ENCODE measurements at places on chromosomes 5 and 9.

DNA sequence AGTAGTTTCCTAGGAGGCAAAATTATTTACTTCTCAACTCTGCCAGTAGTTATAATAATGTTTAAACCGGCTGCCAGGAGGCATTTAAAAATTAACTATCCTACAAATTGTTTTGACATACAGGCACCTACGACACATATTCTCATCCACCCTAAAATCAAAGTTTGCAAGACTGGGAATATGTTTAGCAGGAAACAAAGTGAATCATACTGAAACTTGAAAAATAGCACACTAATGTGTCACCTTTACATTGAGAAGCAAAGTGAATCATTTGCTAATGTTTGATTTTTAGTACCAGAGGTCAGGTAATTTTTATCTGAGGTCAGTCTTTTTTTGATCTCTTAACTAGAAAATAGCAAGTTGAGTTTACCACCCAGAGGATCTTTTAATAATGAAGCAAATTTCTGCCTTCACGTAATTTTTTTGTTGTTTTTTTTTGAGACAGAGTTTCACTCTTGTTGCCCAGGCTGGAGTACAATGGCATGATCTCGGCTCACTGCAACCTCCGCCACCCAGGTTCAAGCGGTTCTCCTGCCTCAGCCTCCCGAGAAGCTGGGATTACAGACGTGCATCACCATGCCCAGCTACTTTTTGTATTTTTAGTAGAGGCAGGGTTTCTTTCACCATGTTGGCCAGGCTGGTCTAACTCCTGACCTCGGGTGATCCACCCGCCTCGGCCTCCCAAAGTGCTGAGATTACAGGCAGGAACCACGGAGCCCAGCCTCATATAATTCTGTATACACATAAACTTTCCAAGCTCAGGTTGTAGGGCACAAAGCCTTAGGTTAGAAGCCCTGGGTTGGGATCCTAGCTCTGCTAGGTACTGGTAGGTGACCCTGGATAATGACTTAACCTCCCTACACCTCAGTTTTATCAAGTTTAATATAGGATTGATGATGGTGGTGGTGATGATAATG, 124.3 kb downstream of the UGCG start:
- DNase-seq, result no peak

GRCh38 chr5:96254980-96255691, 177.9 kb downstream of the PCSK1 start:
- DNase-seq, result no peak

- DNase-seq, result no peak
Observed at GRCh38 chr5:40396317-40396716, 283.4 kb upstream of the PTGER4 start.

GRCh38 chr5:61817472-61818326, 485.6 kb downstream of the ZSWIM6 start:
- peak; percentile 92 for DNase-seq

DNA sequence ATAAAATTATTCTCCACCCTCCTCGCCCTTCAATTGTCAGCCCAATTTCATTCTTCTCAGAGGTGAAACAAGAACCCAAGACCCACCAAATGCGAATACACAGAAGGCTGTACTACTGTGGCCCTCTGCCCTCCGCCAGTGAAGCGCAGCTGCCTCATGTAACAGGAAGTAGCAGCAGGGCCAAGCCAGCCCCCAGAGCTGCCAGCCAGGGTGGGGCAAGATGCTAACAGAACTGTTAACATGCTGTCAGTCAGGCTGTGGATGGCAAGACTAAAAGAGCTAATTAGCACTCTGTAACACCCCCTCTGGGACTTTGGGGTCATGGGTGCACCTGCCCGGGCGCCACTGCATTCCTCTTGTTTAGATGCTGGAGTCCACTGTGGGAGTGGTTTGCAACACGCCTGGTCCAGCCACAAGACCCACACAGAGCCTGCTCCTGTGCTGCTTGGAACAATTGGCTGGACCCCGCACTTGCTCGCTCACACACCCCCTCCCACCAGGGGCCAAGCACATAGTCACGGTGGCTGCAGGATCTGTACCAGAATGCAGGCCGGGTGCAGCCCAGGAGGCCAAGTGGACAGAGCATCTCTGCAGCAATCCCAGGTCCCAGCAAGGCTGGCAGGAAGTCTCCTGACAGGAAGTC, 14.5 kb upstream of the HEXB start:
- no peak for DNase-seq

DNA sequence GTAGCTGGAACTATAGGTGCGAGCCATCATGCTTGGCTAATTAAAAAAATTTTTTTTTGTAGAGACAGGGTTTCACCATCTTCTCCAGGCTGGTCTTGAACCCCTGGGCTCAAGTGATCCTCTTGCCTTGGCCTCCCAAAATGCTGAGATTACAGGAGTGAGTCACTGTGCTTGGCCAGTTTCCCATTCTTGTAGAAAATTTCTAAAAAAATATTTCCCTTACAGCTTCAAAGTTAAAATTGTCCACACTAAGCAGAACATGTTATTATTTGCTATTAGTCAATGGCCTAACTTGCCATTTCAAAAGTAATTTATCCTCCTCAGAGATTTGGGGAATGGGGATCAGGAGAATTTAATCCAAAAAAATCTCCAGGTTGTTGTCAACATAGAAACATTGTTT, 40.1 kb downstream of the SLC38A9 start:
- DNase-seq, result no peak

DNA sequence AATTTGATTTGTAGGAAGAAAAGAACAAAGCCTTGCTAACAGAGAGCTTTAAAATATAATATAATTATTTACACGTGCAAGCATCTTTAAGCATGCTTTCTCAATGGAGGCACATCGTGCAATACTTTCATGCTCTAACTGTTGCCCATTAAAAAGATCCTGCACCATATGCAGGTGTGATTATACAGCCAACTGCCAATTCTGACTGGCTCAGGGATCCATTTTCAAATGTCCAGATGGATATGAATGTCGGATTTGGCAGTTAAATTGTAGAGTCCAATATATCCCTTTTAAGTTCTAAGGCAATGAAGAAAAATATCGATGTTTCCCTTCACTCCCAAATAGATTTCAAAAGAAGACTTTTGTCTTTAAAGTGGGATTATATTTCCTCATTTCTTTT, 416.4 kb upstream of the CD180 start:
- DNase-seq, result no peak

- DNase-seq, result no peak
Observed at GRCh38 chr5:132437604-132438266, 52.8 kb downstream of the IRF1 start.

DNA sequence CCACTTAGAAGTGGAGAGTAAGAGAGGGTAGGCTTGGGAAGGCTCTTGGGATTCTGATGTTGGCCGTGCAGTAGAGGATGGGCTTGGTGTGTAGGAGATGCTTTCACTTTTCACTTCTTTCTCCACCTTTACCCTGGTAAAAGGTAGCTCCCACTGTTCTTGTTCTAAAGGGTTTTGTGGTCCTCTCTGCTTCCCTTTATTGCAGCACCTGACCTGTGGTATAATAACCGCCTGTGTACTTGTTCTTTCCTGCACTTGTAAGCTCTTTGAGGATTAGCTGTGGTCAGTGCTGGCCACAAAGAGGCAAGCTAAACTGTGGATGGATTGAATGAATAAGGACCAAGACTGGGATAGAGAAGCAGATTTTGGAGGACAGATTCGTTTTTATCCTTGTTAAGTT, 25.2 kb downstream of the KDM4C start:
- no peak for DNase-seq

- no peak for DNase-seq
Observed at GRCh38 chr5:134119720-134120119, 5.2 kb downstream of the TCF7 start.

GRCh38 chr9:136342181-136343120, 15.1 kb downstream of the GPSM1 start:
- peak; percentile 65 for DNase-seq

DNA sequence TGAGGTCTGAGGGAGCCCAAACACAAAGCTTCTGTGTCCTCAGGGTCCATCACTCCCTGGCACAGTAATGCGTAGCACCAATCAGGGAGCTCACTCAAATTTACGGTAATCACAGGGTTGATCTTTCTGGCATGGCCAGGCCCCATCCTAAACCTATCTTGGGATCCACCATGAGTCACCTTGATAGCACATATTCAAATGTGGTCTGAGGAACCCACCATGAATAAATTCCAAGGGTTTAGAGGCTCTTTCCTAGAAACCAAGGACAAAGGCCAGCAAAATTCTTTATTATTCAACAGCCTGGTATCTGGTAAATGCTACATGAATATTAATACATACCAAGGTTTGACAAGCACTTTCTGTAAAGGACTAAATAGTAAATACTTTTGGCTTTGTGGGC, 254.5 kb downstream of the TLR4 start:
- DNase-seq, result no peak

- DNase-seq, result no peak
Observed at GRCh38 chr5:66247176-66247960, 103.3 kb downstream of the SREK1 start.

GRCh38 chr9:96164268-96164683, 137.7 kb downstream of the HSD17B3 start:
- no peak for DNase-seq

DNA sequence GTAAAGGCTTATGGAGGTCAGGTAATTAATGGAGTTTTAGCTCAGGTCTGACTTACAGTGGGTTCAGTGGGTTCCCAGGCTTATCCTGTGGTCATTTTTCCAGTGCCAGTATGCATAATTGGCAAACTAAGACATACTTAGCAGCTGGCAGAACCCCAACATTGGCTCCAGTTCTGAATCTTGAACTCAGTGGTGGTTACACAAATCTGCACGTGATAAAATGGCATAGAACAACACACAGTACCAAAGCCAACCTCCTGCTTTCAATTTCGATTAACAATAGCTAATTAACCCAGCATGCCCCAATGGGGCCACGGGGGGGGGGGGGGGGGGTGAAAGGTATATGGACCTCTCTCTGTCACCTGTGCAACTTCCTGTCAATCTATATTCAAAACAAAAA, 19.0 kb upstream of the BARX1 start:
- DNase-seq, result no peak

GRCh38 chr9:86035827-86036440, 63.4 kb downstream of the GOLM1 start:
- DNase-seq, result no peak

DNA sequence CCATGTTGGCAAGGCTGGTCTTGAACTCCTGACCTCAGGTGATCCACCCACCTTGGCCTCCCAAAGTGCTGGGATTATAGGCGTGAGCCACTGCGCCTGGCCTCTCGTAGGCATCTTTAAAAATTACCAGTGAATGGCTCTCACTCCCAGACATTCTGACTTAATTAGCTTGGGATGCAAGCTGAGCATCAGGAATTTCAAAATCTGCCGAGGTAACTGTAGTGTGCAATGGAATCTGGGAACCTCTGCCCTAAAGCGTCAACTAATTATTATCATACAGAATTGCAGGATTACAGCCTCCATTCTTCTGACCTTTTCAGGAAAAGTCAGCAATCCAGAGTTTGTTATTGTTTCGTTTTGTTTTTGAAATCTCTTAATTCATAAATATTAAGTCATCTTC, 213.4 kb upstream of the DMAC1 start:
- DNase-seq, result no peak

GRCh38 chr9:83665580-83666200, 42.1 kb downstream of the UBQLN1 start:
- no peak for DNase-seq

DNA sequence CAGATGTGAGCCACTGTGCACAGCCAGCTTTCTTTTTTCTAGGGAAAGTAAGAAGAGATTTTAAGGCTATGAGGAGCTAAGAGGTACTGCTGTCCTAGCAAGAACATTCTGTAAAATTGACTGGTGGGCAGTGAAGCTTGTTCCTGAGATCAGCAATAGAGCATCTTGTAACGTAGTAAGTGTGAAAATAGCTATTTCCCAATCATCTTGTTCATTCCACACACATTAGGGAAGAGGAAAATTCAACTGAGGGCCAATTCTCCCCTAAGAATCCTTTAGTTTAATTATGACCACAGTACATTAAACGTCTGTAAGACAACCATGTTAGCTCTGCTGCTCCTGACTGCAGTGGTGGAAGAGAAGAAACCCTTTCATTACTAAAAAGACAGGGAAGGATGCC, 246.2 kb downstream of the EFNA5 start:
- DNase-seq, result no peak

GRCh38 chr9:79581388-79581787, 9.6 kb downstream of the TLE4 start:
- no peak for DNase-seq

DNA sequence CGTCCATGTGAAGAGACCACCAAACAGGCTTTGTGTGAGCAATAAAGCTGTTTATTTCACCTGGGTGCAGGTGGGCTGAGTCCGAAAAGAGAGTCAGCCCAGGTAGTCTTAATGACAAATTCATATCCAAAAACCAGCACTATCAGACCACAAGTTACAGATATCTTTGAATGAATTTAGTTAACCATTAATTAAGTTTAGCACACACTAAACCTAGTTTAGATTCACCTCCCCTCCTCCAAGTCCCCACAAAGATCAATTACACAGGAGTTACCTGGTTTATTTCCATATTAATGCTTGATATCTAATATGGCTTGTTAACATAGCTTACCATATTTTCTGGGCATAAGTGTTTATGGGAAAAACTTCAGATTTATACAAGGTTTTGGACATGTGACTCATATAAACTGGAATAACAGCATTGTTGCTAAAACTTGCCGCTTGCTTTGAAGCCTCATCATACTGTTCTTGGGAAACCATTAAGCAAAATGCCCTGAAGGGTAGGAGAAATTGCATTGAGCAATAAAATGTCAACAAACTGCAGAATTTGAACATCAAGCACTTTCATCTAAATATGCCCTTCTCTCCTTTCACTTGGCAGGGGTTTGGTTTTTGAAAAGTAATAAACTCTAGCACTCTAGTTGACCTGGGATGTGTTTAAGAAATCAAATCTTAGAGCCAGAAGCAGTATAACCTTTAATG, 166.9 kb downstream of the SNCAIP start:
- no peak for DNase-seq

DNA sequence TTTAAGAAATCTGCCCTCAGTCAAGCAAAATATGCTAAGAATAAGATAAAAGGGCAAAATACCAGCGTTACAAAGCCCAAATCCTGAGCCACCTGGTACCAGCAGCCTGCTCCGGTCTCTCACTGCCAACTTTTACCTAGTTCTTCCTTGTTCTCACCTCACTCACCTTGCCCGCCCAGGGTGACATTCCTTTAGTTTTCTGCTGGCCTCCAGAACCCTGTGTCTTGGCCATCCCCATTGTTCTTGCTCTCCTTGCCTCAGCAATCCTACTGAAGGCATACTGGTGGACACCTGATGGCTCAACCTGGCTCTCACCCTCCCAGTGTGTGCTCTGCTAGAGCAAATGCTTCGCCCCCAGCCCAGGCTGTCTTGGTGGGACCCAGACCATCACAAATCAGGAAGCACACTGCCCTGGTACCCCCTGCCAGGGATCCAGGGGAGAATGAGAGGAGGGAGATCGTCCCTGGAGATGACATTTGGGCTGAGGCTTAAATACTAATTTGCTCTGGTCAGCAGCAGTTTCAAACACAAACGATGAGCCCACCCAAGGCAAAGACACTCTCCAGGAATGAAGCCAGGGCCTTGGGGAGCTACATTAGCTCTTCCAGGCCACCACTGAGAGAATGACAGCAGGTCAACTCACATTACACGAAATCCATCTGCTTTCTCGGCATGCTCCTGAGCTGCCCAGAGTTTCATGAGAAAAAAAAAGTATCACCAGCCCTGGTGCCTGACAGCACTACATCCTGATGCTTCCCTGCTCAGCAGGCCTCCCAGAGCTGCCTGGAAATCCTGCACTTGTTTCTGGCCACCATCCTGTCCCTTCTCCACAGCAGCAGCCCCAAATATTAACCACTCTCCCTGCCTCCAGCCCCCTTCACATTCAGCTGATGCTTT, 12.2 kb upstream of the SEPTIN8 start:
- DNase-seq, result no peak

- no peak for DNase-seq
Observed at GRCh38 chr9:133282464-133283238, 7.7 kb upstream of the ABO start.

- no peak for DNase-seq
Observed at GRCh38 chr5:116764941-116765340, 190.3 kb upstream of the SEMA6A start.
